ENCODE measurements at places on chromosomes 6 and 20.

- H3K36me3 ChIP-seq, result no peaks in the 10 kb centered on the region
- DNase-seq, result no peak
- H3K27ac ChIP-seq, result no peak overlapping the region
- H3K4me1 ChIP-seq, result peaks cover 17% of the 10 kb centered on the region
Observed at GRCh38 chr6:68973066-68973465, 338.0 kb downstream of the ADGRB3 start.

DNA sequence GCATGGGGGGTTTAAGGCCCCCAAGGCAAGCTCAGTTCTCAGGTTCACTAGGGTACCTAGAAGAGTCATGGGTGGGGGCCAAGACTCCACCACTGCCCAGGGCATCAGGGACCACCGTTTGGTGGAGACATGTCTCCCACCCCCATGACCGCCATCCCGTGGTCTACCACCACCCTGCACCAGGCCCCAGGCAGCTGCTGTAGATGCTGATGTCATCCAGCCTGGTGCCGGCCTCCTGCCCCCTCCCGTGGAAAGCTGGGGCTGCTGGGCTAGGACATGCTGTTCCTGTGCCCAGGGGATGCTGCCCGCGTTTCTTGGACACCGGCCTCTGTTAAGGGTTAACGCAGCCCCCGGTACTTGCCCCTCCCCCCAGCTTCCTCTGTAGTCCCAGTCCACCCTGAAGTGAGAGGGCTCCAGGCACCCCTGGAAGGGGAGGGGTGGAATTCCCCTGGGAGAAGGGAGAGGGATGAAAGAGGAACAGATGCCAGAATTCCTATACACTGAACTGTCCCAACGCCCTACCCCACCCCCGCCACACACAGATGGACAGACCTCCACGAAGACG, 587 bp downstream of the IP6K3 start:
- no peak overlapping the region for H3K27ac ChIP-seq
- DNase-seq, result no peak
- H3K27me3 ChIP-seq, result no peaks in the 10 kb centered on the region
- peaks cover 36% of the 10 kb centered on the region for H3K4me1 ChIP-seq
- no peaks in the 10 kb centered on the region for H3K36me3 ChIP-seq
- no peak overlapping the region for H3K4me3 ChIP-seq

DNA sequence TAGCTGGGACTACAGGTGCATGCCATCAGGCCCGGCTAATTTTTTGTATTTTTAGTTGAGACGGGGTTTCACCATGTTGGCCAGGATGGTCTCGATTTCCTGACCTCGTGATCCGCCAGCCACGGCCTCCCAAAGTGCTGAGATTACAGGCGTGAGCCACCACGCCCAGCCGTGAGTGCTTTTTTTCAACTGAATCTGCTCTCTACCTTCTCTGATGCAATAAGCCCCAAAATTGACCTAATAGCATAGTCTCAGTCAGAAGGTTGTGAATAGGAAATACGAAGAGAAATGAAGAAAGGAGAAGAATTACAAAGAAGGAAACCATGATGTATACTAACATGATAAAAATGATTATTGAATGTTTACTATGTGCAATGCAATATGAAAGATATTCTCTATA, 33.2 kb downstream of the BEND6 start:
- H3K4me3 ChIP-seq, result no peak overlapping the region
- H3K27me3 ChIP-seq, result no peaks in the 10 kb centered on the region
- peaks cover 9% of the 10 kb centered on the region for H3K4me1 ChIP-seq
- no peak overlapping the region for H3K27ac ChIP-seq
- H3K36me3 ChIP-seq, result no peaks in the 10 kb centered on the region
- no peak for DNase-seq

- DNase-seq, result peak; percentile 10
- H3K27me3 ChIP-seq, result no peaks in the 10 kb centered on the region
- H3K4me1 ChIP-seq, result no peaks in the 10 kb centered on the region
- no peak overlapping the region for H3K27ac ChIP-seq
- no peaks in the 10 kb centered on the region for H3K36me3 ChIP-seq
Observed at GRCh38 chr6:63352544-63353285, 32.9 kb upstream of the LGSN start.

DNA sequence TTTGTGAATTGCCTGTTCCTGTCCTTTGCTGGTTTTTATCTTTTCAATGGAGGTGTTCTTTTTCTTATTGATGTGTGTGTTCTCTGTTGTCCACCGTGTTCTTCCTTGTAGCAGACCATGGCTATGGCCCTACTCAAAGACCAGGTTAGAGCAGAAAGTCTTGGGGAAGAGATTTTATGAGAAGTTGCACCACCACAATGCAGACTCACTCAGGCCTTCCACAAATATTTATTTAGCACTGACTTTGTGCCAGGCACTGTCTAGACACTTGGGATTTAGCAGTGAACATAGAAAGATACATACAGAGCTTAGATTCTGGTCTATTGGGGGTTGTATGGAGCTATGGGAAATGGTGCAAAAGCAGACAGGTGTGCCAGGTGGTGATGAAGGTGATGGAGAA, 98.8 kb downstream of the DTD1 start:
- H3K36me3 ChIP-seq, result no peaks in the 10 kb centered on the region
- DNase-seq, result no peak
- H3K4me1 ChIP-seq, result no peaks in the 10 kb centered on the region
- H3K27me3 ChIP-seq, result no peaks in the 10 kb centered on the region

GRCh38 chr6:444653-445275, 53.2 kb downstream of the IRF4 start:
- no peak overlapping the region for H3K4me3 ChIP-seq
- H3K27ac ChIP-seq, result no peak overlapping the region
- peaks cover 3% of the 10 kb centered on the region for H3K36me3 ChIP-seq

DNA sequence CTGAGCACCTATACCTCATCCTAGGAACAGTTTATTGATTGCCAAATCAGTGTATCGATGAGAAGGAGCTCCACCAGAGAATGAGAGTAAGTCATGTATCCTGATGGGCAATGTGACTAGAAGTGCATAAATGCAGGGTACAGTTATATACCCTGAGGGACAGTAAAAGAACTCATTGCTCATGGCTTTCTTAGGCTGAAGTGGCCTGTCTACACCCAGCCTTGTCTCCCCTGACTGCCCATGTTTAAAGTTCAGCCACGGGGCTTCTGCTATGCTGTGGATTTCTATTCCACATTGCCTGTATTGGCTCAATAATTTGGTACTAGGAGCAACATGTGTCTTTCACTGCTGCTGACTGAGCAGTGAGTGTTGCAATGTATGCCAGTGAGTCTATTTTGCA, 400.4 kb upstream of the IMPG1 start:
- no peaks in the 10 kb centered on the region for H3K27me3 ChIP-seq
- H3K4me3 ChIP-seq, result no peak overlapping the region
- H3K36me3 ChIP-seq, result no peaks in the 10 kb centered on the region
- no peak overlapping the region for H3K27ac ChIP-seq
- no peak for DNase-seq
- no peaks in the 10 kb centered on the region for H3K4me1 ChIP-seq

DNA sequence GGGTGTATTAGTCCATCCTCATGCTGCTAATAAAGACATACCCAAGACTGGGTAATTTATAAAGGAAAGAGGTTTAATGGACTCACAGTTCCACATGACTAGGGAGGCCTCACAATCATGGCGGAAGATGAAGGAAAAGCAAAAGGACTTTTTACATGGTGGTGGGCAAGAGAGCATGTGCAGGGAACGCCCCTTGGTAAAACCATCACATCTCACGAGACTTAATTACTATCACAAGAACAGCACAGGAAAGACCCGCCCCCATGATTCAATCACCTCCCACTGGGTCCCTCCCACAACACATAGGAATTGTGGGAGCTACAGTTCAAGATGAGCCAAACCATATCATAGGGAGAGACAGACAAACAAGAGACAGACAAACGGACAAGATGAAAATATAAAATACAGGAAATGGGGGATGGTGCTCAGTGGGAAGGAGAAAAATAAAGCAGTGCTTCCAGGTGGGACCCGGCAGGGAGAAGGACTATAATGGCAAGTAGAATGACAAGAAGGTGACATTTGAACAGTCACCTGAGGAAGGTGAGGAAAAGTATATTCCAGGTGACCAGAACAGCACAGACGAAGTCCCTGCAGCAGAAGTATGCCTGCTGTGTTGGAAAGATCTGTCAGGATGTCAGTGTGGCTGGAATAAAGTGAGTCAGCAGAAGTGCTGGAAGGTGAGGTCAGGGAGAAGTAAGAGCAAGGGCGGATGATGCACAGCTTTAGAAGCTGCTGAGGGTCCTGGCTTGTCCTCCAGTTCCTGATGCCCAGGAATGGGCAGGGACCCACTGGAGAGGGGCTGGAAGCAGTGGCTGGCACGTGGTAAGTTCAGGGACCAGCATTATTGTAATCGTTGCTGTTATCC, 61.1 kb downstream of the SLC2A10 start:
- H3K27ac ChIP-seq, result no peak overlapping the region
- no peak overlapping the region for H3K4me3 ChIP-seq
- H3K4me1 ChIP-seq, result peaks cover 4% of the 10 kb centered on the region
- no peak for DNase-seq
- H3K27me3 ChIP-seq, result peaks cover 13% of the 10 kb centered on the region

GRCh38 chr20:50745634-50746137, 14.3 kb downstream of the PARD6B start:
- no peak for DNase-seq
- H3K27me3 ChIP-seq, result no peaks in the 10 kb centered on the region
- H3K4me1 ChIP-seq, result peaks cover 25% of the 10 kb centered on the region
- no peaks in the 10 kb centered on the region for H3K36me3 ChIP-seq

DNA sequence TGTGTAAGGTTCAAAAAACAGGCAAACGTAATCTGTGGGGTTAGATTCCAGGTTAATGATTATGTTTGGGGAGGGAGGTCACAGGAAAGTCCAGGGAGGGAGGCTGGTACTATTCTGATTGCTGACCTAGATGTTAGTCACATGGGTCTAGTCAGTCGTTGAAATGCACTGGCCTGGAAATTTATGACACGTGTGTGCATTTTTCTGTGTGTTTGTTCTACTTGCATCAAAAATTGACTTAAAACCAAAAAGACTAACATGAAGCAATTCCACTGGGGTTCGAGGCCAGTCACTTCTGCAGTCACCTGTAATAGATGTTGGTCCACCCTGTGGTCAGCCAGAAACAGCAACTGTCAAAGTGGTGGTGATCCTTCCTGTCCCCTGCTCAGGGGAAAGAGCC, 104.2 kb upstream of the MLN start:
- H3K36me3 ChIP-seq, result no peaks in the 10 kb centered on the region
- peaks cover 36% of the 10 kb centered on the region for H3K4me1 ChIP-seq
- H3K27ac ChIP-seq, result no peak overlapping the region
- H3K4me3 ChIP-seq, result no peak overlapping the region
- no peaks in the 10 kb centered on the region for H3K27me3 ChIP-seq

GRCh38 chr6:88339761-88340160, 173.6 kb upstream of the CNR1 start:
- H3K4me1 ChIP-seq, result no peaks in the 10 kb centered on the region
- no peak overlapping the region for H3K4me3 ChIP-seq
- no peaks in the 10 kb centered on the region for H3K27me3 ChIP-seq
- H3K27ac ChIP-seq, result no peak overlapping the region

- no peak for DNase-seq
- H3K36me3 ChIP-seq, result no peaks in the 10 kb centered on the region
- H3K4me1 ChIP-seq, result peaks cover under 1% of the 10 kb centered on the region
- no peak overlapping the region for H3K27ac ChIP-seq
- H3K27me3 ChIP-seq, result peaks cover 85% of the 10 kb centered on the region
- no peak overlapping the region for H3K4me3 ChIP-seq
Observed at GRCh38 chr20:57699395-57699794, 10.4 kb downstream of the PMEPA1 start.

DNA sequence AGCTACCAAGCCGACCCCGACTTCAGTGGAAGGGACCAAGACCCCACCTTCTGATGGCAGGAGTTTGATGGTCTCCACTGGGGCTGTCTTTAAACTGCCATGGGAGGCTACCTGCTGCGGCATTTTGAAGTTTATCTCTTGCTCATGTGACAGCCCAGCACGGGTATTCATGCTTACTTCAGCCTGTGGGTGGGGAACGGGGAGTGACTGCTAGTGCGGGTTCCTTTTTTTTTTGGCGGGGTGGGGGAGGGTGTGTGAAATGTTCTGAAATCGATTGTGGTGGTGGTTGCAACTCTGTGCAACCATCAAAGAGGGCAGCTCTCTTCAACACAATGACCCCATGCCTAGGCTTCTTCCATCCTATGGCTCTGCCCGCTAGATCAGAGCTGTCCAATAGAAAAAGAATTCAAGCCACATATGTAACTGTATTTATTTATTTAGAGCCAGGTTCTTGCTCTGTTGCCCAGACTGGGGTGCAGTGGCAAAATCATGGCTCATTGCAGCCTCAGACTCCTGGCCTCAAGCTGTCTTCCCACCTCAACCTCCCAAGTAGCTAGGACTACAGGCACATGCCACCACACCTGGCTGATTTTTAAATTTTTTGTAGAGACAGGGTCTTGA, 53.7 kb downstream of the PPP1R16B start:
- H3K27me3 ChIP-seq, result peaks cover 16% of the 10 kb centered on the region
- no peak for DNase-seq
- H3K36me3 ChIP-seq, result no peaks in the 10 kb centered on the region
- H3K27ac ChIP-seq, result no peak overlapping the region

DNA sequence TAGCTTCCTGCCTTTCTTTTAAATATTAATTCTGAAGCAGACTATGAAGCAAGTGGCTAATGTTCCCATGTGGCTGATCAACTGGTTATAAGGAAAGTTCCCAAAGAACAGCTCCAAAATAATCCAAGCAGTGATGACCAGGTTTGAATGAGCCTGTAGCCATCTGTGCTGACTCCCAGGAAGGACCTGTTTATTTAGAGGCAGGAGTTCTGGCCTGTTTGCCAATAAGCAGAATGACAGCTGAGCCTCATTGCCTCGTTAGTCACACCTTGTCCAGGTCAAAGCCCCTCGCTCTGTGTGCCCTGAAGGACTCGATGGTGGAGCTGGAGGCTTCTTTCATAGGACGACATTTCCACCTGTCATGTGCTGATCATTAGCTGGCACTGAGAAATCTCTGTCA, 97.4 kb downstream of the TMEM170B start:
- H3K27ac ChIP-seq, result no peak overlapping the region
- no peak for DNase-seq
- H3K4me3 ChIP-seq, result no peak overlapping the region

- no peak for DNase-seq
- no peak overlapping the region for H3K27ac ChIP-seq
- no peaks in the 10 kb centered on the region for H3K4me1 ChIP-seq
- H3K4me3 ChIP-seq, result no peak overlapping the region
- peaks cover 39% of the 10 kb centered on the region for H3K27me3 ChIP-seq
Observed at GRCh38 chr20:58762120-58762519, 69.5 kb downstream of the NPEPL1 start.

DNA sequence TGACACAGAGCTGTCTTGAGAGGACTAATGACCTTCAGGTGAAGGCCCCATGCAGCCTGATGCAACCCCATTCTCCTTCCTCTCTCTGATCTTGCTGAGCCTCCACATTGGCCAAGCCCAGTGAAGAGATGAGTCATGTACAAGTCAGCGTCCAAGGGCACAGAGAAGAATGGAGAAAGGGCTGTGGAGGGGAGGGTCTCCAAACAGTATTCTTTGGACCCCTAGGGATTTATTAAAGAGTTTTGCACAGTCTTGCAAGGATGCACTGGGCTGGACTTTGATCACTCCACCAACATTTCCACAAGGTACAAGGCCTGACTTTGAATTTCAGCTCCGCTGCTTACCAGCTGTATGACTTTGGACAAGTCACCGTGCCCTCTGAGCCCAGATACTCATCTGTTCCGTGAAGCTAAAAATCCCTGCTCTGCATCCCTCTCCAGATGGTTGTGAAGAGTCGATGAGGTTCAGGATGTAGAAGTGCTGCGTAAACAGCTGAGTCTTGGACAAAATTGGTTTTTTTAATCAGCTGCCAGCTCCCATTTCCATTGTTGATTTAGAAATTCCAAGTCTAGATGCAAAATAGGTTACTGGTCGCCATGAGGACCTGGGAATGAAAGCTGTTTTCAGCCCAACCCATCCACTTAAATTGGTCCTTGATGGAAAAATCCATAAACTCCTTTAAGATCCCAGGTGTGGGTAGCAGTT, 14.1 kb upstream of the KCNG1 start:
- DNase-seq, result no peak
- peaks cover 5% of the 10 kb centered on the region for H3K27me3 ChIP-seq
- peaks cover 9% of the 10 kb centered on the region for H3K4me1 ChIP-seq
- no peaks in the 10 kb centered on the region for H3K36me3 ChIP-seq
- no peak overlapping the region for H3K4me3 ChIP-seq
- no peak overlapping the region for H3K27ac ChIP-seq

Data from neural crest cell (in vitro differentiated cells).